ENCODE measurements at places on chromosomes 12 and 14.

GRCh38 chr14:53273671-53274072, 120.5 kb upstream of the DDHD1 start:
- DNase-seq = no peak

- no peak for DNase-seq
Observed at GRCh38 chr14:90294872-90295271, 36.9 kb downstream of the NRDE2 start.

- no peak for DNase-seq
Observed at GRCh38 chr12:101042211-101042610, 167.8 kb downstream of the SLC5A8 start.

DNA sequence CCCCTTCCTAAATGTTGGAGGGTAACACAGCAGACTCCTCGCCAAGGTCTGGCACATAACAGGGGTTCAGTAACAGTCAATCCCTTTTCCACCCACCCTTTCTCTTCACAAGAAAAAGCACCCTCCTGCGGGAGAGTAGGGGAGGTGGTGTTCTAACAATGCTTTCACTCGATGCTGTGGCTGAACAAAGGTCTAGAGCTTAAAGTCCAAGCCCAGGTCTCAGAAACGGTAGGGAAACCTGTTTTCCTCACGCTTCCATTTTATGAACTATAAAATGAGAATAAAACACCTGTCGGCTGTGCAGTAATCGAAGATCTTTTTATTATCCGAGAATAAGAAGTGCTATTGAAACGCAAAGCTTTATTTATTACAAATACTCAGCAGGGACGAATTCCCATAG, 20.9 kb upstream of the CACNA2D4 start:
- DNase-seq = no peak

GRCh38 chr12:27866373-27867101, 86.5 kb upstream of the MANSC4 start:
- DNase-seq = no peak
